Thymus (tissue), 14 donors: ENCODE measurements at places on chromosomes 7 and 10. TPM values are rescaled to one million over a fixed set of nuclear protein-coding genes. Genes with fewer than 3 reads are reported as not detected.

GRCh38 chr10:103575416-103576075 lies 82.0 kb downstream of the NEURL1 start:
- no peak for DNase-seq

GRCh38 chr7:18315241-18315640 lies 180.3 kb upstream of the HDAC9 start:
- DNase-seq = no peak

DNA sequence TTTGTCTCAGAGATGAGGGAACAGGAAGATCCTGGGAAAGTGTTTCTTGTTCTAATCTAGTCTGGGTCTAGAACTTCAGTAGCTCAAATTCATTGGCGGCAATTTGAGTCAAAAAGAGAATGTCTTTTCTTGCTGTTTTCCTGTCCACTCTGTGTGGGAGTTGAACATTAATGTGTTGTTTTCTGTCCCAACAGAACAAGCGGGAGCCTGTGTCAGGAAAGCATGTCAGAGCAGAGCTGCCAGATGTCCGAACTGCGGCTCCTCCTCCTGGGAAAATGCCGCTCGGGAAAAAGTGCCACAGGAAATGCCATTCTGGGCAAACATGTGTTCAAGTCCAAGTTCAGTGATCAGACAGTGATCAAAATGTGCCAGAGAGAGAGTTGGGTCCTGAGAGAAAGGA lies 16.0 kb downstream of the GIMAP8 start:
- DNase-seq = no peak

GRCh38 chr7:47670729-47671128 lies 88.8 kb upstream of the TNS3 start:
- peak; percentile 29 for DNase-seq

- no peak for DNase-seq
Observed at GRCh38 chr10:97515271-97515978, 16.7 kb downstream of the UBTD1 start.

- no peak for DNase-seq
Observed at GRCh38 chr7:41169317-41169716, 533.6 kb downstream of the INHBA start.

DNA sequence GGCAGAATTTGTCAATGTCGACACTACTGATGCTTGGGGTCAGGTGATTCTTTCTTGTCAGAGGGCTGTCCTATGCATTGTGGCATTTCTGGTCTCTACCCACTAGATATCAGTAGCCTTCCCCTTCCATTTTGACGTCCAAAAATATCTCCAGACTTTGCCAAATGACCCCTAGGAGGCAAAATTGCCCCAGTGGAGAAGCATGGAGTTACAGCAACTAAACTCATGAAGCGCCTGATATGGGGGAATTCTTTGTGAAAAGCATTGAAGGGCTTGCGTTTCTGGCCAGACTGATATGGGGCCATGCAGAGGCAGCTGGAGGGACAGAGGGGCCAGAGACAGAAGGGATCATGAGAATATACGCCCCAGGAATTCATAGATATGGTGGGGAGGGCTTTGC lies 43.6 kb downstream of the ADRB1 start:
- DNase-seq = no peak

DNA sequence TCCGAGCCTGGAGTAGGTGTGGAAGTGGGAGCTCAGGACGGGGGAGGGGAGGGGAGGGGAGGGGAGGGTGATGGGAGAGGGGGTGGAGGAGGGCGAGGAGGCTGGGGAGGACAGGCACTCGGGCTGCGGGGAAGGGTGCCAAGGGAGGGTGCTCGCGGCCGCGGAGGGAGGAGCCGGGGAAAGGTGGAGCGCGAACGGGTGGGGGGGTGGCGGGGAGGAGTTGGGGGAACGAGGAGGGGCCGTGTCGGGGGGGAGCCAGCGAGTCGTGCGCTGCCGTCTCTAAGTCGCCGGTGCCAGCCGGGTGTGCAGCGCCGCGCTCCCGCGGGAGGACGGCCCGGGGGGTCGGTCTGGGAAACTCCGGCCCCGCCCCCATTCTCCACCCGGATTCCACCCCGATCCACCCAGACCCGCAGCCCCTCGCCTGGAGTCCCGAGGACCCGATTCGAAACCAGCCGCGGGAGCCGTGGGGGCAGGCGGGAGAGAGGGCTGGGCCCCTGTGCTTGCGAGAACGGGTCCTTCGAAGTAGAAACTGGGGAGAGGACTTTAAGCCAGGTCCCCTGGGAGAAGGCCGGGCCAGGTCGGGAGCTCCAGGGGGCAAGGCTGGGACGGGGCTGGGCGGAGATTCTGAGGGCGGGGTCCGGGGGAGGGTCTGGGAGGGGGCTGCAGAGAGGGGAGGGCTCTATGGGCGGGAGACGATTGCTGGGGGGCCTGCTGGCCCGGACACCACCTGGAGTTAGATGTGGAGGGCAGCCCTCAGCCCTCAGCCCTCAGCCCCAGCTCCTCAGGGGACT lies at the start of gene ZNF467:
TSS of gene ZNF467 (minus strand) at position 143 of the 791 bp plus-strand sequence. CDS start 2,556 bp downstream, outside the sequence.
- DNase-seq = peak; percentile 57

Gene KCNH2
- polyA plus RNA-seq = 1.5 TPM

GRCh38 chr7:101557978-101558741 lies 70.9 kb downstream of the MYL10 start:
- no peak for DNase-seq

Gene OR2A7
- polyA plus RNA-seq = 1.4 TPM

Gene ANKRD1
- 27.4 TPM for polyA plus RNA-seq

Gene C7orf33
- polyA plus RNA-seq = not detected

GRCh38 chr7:150790416-150791075 lies 9.6 kb downstream of the TMEM176B start:
- no peak for DNase-seq

DNA sequence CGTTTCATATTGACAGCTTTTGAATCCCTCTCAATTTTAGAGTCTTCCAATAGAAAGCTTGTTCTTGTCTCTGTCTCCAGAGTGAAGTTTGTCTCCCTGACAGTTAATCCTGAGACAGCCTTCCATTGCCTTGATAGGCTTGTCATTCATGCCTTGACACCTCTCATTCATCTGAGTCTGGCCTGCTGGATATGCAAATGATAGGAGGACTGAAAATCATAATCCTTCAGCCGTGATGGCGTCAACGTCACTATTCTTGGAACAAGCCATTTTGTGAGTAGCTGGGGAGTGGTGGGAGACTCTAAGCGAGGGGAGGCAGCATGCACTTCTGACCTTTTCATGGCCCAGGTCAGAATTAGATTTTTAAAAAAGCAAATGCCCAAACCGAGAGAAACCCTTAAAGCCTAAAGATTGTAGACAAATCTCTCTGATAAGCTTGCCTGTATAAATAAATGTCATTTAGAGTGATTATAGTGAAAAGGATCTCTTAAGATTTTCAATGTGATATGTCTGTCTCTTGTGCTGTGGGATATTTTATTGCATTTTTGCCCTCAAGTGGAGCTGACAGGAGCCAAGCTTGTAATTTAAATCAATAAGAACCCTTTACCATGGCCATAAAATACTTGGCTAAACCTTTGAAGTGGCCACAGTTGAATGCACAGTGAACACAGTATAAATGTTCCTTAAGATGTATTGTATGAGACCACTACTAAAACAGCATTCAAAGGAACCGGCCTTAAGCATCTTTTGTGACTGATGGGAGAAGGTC lies 148.8 kb downstream of the SNX10 start:
- no peak for DNase-seq

DNA sequence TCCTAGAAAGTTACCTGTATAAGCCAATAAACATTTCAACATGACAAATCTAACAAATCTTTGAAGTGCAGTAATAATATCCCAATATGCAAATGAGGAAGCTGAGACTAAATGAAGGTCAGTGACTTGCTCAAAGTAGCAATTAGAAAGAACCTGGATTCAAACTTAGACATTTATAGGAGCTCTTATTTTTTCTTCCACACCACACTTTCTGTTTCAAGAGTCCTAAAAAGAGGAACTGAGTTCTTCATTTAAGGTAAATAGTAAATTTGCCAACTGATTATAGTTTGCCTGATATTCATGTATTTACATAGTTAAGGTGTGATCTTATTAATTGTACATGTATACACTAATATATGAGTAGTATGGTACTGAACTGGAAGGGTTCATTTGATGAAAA lies 44.0 kb downstream of the KLHDC10 start:
- no peak for DNase-seq

DNA sequence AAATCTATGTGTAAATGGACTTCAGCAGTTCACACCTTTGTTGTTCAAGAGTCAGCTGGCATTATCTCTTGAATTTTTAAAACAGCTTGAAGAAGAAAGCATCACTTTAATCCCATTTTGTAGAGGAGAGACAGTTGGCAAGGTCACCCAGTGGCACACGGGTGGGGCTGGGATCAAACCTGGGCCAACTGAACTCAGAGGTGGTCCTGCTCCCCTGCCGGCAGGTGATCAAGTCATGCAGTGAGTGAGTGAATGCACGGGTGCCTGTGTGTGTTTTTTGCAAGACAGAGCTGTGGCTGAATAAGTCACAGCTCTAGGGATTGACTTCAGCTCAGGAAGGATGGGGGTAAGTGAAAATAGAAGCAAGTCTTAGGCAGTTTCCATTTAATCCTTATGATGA lies 9.5 kb downstream of the GHRHR start:
- DNase-seq = no peak

DNA sequence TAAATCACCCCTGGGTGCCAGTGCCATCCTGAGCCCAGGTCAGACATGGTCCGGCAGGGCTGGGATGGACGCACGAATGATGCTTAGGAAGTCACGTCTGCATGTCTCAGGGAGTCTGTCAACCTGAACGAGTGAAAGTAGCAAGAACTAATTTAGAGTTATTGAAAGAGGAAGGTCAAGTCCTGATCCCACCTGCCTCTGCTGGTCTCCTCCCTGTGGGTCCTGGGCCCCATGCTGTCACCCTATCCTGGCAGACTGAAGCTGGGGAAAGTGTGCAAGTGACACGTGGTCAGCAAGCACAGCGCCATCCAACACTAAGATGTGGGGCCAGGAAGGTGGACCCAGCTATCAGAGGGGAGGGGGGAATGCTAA lies 26.1 kb upstream of the GRID1 start:
- no peak for DNase-seq

DNA sequence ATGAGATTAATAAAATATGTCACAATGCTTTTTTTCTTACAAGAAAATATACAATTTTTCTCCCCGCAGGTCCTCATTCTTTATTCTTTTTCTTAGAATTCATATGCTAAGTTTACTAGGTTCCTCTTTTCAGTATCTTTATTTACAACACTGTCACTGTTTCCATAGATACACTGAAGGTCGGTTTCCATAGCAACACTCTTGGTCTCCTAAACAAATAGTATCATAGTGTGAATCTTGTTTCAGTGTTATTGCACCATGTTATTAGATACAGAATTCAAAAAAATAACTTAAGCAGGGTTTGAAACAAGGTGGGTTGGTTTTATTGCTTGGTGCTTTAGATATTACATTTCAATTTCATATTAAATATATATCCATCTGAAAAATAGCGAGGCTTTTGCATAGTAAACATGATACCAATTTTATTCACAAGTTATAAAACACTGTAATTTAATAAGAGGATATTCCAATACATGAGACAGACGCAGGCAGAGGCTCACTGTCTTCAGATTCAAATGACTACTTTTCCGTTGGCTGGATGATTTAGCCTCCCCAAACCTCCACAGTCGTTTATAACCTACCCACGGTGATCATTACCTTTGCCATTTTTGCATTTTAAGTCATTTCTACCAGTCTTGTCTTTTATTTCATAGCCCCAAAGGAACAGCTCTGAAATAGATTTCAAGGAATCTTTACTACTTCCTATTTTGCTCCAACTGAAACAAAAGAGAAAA lies 88.9 kb upstream of the KLF6 start:
- DNase-seq = peak; percentile 48

DNA sequence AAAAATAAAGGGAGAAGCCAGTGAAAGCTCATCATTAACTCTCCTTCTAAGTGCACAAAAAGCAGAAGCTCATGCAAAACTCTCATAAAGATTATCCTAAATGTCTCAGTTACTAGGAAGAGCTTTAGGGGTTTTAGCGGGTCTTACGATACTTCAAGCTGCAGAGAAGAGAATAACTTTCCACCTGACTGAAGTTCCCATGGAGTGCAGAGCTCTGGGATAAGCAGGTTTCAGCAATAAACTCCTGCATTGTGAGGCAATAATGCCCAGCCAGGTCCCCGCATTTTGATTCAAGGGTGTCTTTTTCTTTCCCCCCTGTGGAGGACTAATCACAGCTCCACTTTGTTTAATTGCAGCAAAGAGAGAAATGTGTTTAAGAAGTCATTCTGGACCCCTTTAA lies 241.9 kb upstream of the SP8 start:
- DNase-seq = no peak

DNA sequence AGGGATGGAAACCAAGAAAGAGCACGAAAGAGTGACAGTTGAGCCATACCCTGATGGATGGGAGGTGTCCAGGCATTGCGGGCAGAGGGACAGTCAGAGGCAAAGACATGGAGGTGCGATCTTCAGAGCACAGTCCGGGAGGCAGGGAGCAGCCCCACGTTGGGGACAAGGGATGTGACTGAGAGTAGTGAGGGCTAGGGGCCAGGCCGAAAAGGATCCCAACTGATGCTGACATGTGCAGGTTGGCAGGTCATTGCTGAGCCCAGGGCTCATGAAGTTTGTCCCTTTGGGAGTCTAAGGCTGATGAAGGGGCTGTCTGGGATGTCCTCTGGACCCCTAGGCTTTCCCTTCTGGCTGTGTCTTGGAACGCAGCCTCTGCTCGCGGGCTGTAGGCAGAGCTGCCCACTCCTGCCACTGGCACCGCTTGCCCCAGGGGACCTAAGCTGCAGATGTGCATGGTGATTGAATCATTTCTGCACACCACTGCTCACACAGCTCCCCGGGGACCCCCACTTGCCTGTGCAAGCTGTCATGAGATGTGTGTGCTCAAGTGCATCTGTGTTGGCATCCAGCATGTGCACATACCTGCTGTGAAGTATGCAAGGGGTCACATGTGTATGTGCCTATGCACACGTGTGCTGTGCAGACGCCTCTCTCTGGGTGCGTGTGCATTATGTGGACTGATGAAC lies 125.1 kb downstream of the ZMIZ1 start:
- no peak for DNase-seq

Gene SPOCK2
- 163 TPM for polyA plus RNA-seq

DNA sequence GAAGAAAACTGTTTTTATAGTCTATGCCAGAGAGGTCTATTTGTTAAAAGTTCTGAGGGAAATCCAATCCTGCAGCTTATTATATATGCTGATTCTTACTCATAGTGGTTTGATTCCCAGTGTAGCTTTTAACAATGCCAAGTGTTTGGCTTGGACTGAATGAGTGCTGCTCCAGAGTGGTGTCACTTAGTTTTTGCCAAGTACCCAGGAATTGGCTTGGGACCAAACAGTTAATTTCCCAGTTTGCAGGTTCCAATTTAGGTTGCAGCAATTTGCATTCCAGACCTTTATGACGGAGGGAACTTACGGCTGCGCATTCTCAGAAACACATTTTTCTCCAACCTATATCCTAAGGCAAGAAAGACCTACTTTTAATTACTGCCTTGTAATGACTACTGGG lies 32.4 kb downstream of the NSUN6 start:
- DNase-seq = no peak
